MV-4-11 (cell line): ENCODE measurements at places on chromosomes 3 and 15.

DNA sequence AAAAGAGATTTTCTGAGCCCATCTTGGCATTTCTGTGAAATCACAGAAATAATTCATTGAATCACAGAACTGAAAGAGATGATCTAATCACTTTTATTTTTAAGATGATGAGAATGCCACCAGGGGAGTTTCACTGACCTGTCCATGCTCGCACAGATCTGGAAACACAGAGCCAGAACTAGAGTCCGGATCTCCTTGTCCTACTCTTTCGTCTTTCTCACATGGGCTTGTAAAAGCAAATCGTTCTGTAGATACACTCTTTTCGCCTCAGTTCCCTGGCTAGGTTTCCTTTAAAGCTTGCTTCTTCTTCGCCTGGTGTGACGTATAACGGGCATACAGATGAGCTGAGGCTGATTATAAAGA is 122.5 kb upstream of the SPRED1 start:
- no peak for DNase-seq

GRCh38 chr15:32028921-32029320 is 1.4 kb upstream of the CHRNA7 start:
- no peak for DNase-seq

DNA sequence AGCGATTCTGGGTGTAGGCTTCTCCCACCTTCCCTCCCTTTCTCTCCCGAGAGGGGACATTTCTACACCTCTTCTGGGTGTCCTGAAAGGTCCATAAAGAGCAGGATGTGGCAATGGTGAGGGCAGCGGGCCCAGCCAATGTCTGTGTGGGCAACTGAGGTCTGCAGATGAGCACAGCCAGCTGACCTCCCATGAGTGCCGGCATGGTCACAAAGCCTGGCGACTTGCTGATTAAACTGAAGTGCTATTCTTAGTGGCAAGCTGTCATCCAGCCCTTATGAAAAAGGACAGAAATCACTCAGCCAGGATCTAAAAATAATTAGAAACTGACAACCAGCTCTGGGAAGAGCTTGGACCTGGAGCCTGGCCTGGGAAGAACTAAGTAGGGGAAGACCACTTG is 124.3 kb upstream of the RGMA start:
- no peak for DNase-seq

DNA sequence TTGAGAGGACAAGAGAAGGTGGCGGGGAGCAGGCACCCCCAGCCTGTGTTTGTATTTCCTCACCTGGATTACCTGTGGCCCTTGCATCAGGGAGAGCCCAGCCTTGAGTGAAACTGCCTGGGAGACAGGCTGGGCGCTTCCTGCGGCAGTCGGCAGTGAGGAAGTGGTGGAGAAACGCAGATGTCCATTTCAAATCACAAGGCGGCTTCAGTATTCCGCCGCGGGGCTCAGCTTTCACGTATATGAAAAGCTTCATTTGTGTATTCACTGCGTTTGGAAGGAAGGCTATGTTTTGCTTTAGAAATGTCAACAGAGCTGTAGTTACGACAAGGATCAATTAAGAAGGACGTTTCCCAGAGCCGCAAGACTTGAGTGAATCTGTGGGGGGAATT is 167.4 kb upstream of the CTDSPL start:
- no peak for DNase-seq

DNA sequence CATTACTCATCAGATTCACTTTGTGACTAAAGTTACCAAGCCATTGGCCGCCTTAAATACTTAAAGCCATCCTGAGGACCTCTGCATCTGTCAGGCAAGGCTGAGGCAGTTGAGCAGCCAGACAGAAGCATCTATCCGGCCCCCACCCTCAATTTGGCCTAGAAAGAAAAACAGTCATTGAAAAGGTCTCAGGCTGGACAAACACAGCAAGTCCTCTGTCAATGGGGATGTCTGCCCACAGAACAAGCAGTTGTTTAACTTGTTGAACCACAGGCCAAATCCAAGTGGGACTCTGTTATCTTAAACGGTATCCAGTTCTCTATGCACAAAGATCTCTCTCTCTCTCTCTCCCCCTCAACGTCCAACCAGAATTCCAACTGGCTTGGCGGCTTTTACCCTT is 2.8 kb downstream of the ZIC4 start:
- no peak for DNase-seq

DNA sequence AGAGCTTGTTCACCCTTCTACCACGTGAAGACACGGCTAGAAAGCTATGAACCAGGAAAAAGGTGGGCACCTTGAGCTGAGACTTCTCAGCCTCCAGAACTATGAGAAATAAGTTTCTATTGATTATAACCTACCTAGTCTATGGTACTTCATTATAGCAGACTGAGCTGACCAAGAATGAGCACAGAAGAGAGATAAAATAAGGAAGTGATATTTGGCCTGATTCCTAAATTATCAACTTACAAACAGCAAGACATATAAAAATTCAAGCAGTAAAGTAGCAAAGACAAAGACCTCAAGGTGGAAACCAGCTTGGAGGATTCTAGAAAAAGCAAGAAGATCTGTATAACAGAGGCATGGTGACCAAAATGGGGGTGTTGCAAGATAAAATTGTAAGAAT is 63.9 kb upstream of the OSTN start:
- DNase-seq, result peak; percentile 62

DNA sequence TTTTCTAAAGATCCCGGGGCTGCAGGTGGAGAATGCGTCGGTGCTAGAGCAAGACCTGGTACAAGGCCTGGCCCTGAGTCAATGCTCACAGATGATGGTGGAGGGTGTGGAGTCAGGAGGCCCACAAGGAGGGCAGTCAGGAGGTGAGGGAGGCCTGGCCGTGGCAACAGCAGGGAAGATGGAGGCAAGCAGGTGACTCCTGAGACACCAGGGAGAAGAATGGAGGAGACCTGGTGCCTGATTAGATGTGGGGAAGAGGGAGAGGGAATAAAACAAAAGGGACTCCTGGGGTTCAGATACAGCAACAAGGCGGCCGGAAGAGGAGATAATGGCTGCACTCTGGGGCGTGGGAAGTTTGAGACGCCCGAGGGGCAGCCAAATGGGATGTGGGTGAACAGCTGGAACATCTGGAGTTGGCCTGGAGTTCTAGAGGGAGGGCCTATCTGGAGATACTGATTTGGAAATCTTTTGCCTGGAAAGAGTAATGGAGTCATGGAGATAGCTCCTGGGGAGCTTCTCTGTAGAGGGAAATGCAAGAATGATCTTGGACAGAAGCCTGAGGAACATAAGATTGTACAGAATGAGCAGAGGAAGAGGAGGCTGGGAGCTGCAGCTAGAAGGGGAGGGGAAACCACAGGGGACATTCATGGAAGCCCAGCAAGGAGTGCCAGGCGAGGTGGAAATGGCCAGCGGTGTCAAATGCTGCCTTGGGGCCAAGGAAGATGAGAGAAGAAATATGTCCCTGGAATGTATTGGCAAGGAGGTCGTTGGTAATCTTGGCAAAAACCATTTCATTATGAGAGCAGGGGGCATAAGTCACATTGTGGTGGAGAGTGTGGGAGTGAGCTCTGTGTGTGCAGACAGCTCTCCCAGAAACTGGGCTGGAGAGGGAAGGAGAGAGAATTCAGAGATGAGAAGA is 67.5 kb upstream of the CORO2B start:
- DNase-seq, result no peak

DNA sequence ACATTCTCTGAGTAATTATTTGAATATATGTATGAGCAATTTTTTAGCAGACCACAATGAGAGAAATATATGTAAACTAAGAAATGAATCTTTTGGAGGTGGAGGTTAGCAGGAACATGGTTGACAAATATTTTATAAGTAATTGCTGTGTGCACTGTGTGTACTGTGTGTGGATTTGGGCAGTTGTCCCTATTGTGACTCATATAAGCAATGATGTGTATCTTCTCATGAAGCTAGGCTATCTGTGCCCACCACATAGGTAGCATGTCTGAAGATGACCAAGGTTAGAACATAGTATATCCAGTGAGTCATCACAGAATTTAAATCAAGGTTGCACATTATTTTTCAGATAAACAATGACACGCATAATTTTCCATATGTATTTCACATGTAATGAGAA is 713.9 kb upstream of the GBE1 start:
- no peak for DNase-seq

DNA sequence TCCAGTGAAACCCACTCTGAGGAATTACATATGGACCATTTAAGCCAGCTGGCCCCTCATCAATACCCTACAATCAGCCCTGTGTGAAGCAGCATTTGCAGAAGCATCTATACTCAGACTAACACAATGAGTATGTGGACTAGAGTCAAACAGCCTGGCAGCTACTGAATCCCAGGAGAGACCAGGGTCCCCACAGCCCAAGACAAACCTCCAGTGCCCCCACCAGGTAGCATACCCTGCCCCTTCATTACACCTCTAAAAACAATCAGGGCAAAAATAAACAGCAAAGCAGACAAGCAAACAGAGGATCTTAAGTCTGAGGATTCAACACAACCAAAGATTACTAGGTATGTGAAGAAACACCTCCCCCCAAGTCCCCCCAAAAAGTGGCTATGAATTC is 157.4 kb downstream of the LEKR1 start:
- DNase-seq, result no peak

GRCh38 chr3:65776081-65776480 is 262.6 kb downstream of the MAGI1 start:
- no peak for DNase-seq

DNA sequence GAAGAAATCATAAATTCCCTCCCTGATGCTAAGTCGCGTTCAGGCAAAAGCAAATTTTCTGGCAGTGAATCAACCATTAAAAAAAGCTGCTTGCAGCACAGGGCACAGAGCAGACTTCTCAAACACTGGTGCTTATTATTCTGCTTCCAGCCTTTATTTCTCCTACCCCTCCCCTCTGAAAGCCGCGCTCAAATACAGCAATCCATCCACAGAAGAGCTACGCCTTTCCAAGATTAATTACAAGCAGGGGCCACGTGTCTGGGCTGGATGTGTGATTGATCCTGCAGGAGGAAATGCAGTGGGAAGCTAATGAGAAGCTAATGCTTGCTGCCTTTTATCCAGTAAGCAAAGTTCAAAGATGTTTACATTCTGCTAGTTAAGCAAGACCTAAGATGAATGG is 134.9 kb upstream of the TOPAZ1 start:
- DNase-seq, result no peak

DNA sequence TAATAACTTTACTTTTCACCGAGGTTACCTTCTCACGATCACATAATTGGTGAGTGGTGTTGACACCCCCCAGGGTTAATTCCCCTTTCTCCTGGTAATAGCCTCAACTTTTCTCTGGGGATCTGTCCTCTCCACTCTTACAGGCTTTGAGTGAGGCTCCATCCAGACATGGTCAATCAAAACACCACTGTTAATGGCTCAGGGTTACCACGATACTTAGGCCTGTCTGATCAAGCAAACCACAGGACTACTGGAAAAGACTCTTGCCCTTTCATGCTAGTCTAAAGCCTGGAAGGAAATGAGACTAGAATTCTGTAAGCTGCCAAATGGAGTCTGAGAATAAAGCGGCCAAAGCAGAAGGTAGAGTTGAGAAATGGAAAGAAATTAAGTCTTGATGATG is 56.5 kb upstream of the STT3B start:
- DNase-seq, result peak; percentile 59

- no peak for DNase-seq
Observed at GRCh38 chr3:5813521-5813920, 626.0 kb downstream of the EDEM1 start.

- DNase-seq, result peak; percentile 89
Observed at GRCh38 chr3:134253475-134254226, 3.0 kb upstream of the RYK start.

DNA sequence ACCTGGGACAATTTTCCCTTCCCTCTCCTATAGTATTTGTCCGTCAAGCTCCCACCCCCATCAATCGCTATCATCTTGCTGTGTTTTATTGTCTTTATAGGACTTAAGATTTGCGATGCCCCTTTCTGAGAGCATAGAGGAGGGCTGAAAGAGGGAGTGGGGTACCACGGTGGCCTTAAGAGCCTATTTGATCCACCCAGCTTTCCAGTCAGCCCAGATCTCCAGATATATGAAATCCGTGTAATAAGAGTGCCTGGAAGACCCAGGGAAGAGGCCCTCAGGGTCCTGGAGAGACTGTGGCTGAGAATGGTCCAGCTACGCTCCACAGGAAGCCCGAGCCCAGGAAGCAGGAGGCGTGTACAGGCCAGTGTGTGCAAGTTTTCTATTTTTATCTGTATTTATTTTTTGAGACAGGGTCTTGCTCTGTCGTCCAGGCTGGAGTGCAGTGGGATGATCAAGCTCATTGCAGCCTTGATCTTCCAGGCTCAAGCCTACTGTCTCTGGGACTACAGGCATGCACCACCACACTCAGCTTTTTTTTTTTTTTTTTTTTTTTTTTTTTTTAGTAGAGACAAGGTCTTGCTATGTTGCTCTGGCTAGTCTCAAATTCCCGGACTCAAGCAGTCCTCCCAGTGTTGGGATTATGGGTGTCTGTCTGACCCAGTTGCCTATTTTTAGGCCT is 964 bp upstream of the NCKIPSD start:
- no peak for DNase-seq

GRCh38 chr3:128395500-128396162 is 71.1 kb downstream of the DNAJB8 start:
- DNase-seq, result no peak
